Heart left ventricle (tissue), 16 donors: ENCODE measurements at places on chromosomes 7 and 10. TPM values are rescaled to one million over a fixed set of nuclear protein-coding genes. Genes with fewer than 3 reads are reported as not detected.
A peak's percentile ranks its signal among the peaks of the same experiment; 100 is the strongest.

Gene NEUROG3
- not detected for total RNA-seq

Gene UCN3
- not detected for total RNA-seq

Gene SERPINE1
- total RNA-seq, result 13.9 TPM

DNA sequence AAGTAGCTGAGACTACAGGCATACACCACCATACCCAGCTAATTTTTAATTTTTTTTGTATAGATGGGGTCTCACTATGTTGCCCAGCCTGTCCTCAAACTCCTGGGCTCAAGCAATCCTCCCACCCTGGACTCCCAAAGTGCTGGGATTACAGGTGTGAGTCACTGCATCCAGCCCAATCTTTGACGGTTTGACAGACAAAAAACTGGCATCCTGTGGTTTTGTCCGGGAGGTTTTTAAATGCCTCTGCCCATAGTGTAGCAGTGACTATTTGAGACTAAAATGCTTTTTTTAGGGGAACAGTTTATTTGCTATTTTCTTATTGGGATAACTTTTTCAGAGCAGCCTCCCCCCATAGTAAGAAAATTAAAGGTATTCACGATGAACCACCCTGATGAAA, 523.7 kb upstream of the GALNT17 start:
- DNase-seq, result no peak

GRCh38 chr10:80070057-80070456, 8.4 kb upstream of the TMEM254 start:
- peak; percentile 42 for DNase-seq

DNA sequence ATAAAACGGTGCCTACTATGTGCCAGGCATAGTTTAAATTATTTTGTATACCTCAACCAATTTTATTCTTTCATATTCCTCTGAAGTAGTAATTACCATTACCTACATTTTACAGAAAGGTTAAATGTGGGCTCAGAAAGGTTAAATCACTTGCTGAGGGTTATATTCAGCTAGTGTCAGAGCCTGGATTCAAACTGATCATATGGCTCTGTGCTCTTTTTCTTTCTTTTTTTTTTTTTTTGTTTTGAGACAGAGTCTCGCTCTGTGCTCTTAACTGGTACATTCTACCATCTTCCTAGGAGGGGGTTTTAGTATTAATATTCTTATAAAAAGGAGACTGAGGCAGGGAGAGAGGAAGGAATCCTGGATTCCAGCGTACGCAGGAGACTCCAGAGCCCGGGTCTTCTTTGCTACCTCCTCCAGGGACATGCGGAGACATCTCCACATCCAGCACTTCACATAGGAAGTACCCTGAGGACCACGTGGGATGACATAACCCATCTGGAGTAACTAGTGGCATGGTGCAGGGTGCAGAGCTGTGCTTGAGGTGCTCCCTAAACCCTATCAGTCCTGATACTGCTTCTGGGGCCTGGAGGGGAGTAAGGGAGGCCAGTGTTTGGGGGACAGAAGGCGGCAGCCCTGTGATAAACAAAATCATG, 29.6 kb upstream of the ATXN7L1 start:
- no peak for DNase-seq

GRCh38 chr10:18719811-18720210, 60.6 kb downstream of the ARL5B start:
- DNase-seq, result no peak
